Natural killer cell treated with Interleukin-12 subunit alpha and Interleukin-12 subunit beta and Interleukin-15 and Interleukin-18, amount 100 ng/mL, for 72 hours (primary cell): ENCODE measurements at places on chromosomes 7 and 10. TPM values are rescaled to one million over a fixed set of nuclear protein-coding genes. Genes with fewer than 3 reads are reported as not detected.
A peak's percentile ranks its signal among the peaks of the same experiment; 100 is the strongest.

DNA sequence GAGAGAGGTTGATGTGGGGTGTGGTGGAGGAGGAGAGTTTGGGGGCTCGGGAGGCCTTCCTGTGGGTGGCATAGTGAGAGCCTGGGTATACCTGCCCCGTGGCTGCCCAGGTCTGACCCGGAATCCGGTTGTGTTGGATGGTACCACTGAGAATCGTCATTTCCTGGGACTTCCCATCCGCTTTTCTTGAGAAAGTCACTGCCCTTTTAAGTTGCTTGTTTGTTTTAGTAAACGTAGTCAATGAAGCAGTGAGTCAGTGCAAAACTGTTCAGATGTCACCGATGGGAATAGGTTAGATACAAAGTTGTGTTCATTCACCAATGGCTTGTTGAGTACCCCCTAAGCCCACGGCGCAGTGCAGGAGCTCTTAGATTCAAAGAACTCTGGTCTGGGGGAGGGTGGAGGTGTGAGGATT lies 285.8 kb downstream of the CAMK1D start:
- DNase-seq, result no peak

DNA sequence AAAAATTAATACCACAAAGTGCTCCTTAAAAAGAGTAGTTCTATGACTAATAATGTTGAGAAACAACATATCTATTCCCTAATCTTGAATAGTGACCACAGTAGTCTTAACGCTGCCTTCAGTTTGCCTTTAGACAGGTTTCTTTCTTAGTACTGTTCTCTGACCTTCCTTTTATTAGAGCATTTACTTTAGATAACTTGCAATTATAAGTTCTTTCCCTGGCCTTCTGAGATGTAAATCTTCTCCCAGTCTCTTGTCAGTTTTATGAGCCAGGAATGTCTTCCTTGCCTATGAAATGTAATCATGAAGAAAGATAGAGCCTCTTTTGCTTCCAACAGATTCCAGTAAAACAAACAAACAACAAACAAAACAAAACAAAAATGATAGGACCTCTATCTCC lies 1119.8 kb upstream of the LRRTM3 start:
- DNase-seq, result no peak

- no peak for DNase-seq
Measured at GRCh38 chr7:142733271-142733670, 16.0 kb upstream of the PRSS1 start.

- DNase-seq, result no peak
Measured at GRCh38 chr10:31808258-31809218, 120.1 kb downstream of the ARHGAP12 start.

- DNase-seq, result no peak
Measured at GRCh38 chr7:98285157-98286092, 3.9 kb downstream of the BRI3 start.

GRCh38 chr7:151789380-151789947 lies 87.5 kb downstream of the PRKAG2 start:
- no peak for DNase-seq

GRCh38 chr7:79506481-79506880 lies 53.0 kb upstream of the MAGI2 start:
- no peak for DNase-seq

DNA sequence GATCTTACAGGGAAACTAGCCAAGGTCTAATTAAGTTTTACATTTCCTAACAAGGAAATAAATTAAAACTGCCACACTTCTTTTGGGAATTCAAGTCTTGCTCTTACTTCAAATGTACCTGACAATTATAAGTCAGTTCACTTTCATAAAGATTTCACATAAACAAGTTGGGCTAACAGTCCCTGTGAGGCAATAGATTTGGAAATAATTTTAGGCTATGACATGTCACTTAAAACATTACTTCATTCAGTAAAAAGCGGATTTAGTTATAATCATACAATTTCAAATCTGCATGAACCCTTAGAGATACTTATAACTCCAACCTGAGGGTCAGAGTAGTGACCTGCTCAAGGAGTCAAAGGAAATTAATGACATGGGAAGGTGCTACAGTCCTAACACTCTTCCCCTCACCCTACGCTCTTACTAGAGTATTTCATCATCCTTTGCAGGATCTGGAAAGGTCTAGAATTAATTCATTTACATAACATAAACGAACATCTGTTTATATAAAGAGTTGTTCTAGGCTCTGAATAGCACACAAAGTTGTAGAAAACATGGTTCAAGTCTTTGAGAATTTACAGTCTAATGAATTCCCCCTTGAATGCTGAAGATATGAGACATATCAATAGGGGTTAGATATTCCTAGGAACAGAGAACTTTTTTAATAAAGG lies 32.3 kb upstream of the DNAJB12 start:
- DNase-seq, result no peak

DNA sequence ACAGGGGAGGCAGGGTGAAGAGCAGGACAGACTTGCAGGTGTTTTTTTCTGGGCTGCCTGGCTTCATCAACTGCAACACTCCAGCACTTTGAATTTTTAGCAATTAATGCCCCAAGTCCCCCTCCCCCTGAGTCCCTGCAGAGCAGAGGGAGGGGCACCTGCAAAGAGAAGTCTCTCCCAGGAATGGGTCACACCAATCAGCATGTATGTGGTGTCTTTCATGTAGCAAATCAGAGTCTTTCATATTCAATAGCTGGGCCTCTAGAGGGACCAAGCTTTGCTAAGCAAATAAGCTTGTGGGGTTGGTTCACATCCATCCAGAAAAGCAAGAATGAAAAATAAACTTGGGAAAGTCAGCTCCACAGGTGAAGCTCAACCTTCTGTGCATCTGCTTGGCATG lies 90.7 kb downstream of the PARP12 start:
- no peak for DNase-seq

CPA4 gene
- total RNA-seq, result not detected

PLXNA4 gene
- 0.21 TPM for total RNA-seq

DNA sequence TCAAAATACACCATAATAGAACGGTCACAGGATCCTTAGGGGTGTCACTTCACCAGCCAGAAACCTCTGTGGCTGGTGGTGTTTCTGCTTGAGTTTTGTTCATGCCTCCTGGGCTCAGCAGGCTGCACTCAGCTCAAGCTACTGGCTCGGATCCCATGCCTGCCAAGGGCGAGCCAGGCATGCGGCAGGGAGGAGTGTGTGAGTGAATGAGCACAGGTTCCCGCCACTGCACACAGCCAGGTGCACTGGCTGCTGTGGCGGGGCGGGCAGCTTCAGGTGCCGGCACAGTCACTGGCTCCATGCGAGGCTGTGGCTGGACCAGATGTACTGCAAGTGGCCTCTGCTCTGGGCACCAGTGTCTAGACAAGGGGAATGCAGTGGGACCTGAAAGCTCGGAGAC lies 29.5 kb downstream of the CLDN12 start:
- DNase-seq, result no peak

- no peak for DNase-seq
Measured at GRCh38 chr7:47355684-47356083, 226.2 kb downstream of the TNS3 start.

MYL10 gene
- not detected for total RNA-seq

C10orf62 gene
- not detected for total RNA-seq

- DNase-seq, result no peak
Measured at GRCh38 chr7:4472728-4473127, 209.4 kb upstream of the FOXK1 start.

INMT gene
- 0.33 TPM for total RNA-seq

- no peak for DNase-seq
Measured at GRCh38 chr7:77797734-77798393, 370 bp downstream of the TMEM60 start.

SFTPA2 gene
- not detected for total RNA-seq

- peak; percentile 28 for DNase-seq
Measured at GRCh38 chr7:157657741-157658740, 321.2 kb downstream of the DNAJB6 start.
